ENCODE measurements at places on chromosomes 1 and 21.

DNA sequence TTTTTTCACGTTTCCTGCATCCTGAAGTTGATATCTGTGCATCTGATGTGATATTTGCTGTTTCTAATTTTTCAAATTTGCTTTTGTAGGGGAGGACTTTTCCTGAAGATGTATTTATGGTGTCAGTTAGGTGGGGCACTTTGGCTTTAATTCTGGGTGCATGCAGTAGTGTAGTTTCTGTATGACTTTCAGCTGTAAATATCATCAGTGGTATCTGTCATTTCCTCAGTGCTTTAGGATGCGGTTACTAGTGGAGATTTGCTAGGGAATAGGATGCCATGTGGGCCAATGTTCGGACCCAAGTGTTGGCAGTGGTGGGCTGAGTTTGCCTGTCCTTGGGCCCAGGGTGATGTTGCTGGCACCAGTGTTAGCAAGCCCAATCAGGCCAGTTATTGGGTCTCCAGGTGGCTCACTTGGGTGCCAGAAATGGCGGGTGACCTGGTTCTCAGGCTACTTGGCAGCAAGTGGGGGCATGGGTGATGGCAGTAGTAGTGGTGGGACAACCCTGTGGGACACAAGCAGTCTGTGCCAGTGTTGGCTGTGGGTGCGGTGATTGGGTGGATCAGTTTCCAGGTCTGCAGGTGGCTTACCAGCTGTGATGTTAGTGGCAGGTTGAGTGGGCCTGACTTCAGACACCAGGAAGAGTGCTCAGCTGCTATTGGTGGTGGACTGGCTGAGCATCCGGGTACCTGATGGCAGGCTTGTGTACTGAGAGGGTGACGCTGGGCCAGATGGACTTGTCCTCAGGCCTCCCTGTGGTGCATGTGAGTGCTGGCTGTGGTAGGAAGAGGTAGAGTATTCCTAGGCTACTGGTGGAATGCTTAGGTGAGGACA lies 24.4 kb downstream of the CD55 start:
- no peak for DNase-seq

DNA sequence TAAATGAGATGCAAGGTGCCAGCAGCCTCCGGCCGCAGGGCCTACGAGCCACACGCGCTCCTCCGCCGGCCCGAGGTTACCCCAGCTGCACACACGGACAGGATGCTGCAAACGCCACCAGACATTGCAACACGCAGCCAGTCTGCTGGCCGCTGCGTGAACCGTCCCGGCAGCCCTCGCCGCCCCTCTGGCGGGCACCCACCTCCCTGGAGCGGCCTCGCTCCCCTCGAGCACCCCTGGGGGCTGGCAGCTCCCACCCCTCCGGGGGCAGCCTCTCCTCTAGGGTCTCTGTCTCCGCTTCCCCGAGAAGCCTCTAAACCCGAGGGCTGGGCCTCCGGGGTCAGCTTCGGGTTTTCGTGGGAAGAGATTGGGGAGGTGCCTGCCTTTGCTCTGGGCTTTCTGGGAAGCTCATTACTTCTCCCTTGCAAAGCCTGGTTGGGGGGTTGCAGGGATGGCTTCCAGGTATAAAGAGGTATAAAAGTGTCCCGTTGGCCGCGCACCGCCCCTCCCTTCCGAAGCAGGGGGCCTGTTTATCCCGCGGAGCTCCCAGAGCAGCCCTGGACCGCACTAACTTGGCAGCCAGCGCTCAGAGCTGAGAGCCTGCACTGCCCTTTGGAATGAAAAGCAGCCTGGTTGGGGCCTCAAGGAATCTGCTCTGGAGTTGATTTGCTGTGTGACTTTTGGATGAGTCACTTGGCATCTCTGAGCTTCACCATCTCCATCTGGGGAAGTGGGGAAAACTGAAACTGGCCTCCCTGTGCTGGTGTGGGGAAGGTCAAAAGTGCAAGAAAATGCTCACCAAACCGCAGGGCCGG lies 21.8 kb downstream of the DHRS3 start:
- no peak for DNase-seq

DNA sequence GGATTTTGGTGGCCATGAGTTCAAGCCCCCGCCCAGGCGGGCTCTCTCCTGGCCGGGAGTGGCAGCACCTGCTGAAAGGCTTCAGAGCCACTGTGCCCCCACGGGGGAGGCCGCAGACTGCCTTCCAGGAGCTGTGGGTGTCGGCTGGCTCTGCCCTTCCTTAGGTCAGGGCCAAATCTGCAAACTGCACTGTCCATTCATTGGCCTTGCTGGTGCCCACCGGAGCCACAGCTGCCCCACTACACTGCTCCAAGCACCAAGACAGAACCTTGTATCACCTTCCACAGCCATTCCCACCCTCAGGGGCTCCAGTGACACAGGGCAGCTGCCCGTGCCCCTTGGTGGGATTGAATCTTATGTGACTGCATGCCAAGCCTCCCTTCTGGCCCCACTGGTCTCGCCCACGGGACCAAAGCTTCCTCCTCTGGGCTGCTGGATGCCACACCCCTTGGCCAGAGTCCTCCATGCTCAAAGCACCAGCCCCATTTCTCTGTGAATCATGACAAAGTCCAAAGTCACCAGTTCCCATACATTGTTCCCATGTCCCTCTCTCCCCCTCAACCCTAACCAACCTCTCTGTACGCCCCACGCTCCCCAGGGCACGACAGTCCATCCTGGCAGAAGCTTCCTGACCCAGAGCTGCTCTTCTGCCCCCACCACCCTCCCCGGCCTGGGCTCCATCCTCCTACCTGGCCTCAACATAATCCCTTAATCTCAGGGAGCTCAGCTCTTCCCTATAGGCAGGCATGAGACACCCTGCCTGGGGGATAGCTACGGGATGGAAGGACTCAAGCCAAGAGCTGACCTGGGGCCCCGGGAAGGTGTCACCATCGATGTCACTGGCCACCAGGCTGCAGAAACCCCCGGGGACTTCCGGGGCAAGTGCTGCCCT lies 20.9 kb upstream of the GPR153 start:
- DNase-seq = no peak

DNA sequence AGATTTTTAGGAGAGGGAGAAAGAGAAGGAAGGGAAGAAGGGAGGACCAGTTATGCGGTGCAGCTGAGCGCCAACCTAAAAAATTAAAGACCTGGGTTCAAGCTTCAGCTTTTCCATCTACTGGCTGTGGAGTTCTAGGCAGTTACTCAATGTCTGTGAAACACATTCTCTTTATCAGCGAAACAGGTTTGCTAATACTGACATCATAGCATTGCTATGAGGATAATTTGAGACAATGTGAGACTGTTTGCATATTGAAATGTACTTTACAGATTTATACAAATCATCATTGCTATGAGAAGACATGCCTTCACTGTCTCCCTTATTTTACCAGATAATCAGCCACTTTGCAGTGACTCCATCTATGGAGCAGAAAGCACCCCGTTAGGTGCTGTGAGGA lies 222.9 kb upstream of the SGIP1 start:
- DNase-seq = no peak

- no peak for DNase-seq
Observed at GRCh38 chr21:17554679-17555465, 42.0 kb downstream of the CXADR start.

GRCh38 chr1:98749152-98749756 lies 87.7 kb downstream of the SNX7 start:
- no peak for DNase-seq

DNA sequence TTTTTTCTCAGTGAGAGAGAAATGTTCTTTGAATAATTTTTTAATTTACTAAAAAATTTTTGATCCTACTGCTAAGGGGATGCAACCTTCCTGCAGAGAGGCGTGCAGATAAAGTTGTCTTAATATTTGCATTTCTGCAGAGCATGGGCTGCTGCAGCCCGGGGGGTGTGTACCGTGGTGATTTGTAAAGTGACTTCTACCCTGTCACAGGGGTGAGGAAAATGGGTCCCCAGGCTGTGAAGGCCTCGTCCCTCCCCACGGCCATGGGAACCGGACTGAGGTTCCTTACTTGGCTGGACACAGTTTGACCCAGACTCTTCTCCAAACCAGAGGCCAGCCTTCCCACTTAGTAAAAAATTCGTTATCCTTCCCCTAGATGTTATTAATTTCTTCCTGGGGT lies 9.5 kb upstream of the C1orf174 start:
- DNase-seq = no peak

GRCh38 chr1:41503538-41504113 lies 19.1 kb upstream of the EDN2 start:
- no peak for DNase-seq

DNA sequence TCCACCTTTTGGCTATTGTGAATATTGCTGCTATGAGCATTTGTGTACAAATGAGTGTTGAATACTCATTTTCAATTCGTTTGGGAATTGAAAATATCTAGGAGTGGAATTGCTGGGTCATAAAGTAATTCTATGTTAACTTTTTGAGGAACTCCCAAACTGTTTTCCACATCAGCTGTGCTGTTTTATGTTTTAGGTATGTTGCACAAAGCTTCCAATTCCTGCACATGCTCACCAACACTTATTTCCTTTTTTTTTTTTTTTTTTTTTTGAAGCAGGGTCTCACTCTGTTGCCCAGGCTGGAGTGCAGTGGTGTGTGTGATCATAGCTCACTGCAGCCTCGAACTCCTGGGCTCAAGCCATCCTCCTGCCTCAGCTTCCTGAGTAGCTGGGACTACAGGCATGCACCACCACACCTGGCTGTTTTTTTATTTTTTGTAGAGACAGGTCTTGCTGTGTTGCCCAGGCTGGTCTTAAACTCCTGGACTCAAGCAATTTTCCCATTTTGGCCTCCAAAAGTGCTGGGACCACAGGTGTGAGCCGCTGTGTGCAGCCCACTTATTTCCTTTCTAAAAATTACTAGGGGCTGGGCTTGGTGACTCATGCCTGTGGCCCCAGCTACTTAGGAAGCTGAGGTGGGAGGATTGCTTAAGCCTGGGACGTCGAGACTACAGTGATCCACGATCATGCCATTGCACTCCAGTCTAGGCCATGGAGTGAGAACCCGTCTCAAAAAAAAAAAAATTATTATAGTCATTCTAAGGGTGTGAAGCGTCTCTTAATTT lies 33.4 kb downstream of the TMCC2 start:
- DNase-seq = no peak

GRCh38 chr21:45388011-45388521 lies 16.9 kb upstream of the COL18A1 start:
- DNase-seq = no peak

- no peak for DNase-seq
Observed at GRCh38 chr1:218573925-218574324, 228.8 kb downstream of the TGFB2 start.

GRCh38 chr1:60988891-60989290 lies 93.5 kb upstream of the NFIA start:
- DNase-seq = no peak

DNA sequence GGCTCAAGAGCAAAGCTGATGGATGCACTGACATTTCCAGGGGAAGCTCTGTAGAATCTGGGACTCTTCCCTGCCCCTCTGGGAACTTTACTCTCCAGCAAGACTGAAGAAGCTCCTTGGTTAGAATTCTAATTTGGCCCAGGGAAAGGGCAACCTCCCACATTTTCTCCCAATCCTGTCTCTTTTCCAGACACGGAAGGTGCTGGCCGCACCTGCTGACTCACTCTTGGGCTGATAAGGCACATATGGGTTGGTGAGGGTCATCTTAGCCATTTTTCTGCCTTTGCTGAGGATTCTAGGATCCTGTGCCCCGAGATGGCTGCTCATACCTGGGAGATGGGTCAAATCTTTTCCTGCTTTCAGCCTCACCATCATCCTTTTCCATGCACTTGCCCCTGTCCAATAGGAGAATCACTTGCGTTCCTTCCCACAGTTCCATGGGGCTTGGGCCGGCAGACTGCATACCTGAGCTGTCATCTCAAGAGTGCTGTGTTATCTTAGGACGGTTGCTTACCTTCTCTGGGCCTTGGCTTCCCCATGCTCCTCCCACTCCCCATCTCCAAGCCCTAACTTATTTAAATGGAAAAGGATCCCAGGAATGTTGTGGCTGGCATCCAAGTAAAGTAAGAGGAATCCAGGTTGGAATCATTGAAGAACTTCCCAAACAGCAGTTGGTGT lies 1.3 kb downstream of the TINAGL1 start:
- DNase-seq = no peak

- DNase-seq = no peak
Observed at GRCh38 chr1:80542231-80542630, 1258.5 kb upstream of the ADGRL2 start.

DNA sequence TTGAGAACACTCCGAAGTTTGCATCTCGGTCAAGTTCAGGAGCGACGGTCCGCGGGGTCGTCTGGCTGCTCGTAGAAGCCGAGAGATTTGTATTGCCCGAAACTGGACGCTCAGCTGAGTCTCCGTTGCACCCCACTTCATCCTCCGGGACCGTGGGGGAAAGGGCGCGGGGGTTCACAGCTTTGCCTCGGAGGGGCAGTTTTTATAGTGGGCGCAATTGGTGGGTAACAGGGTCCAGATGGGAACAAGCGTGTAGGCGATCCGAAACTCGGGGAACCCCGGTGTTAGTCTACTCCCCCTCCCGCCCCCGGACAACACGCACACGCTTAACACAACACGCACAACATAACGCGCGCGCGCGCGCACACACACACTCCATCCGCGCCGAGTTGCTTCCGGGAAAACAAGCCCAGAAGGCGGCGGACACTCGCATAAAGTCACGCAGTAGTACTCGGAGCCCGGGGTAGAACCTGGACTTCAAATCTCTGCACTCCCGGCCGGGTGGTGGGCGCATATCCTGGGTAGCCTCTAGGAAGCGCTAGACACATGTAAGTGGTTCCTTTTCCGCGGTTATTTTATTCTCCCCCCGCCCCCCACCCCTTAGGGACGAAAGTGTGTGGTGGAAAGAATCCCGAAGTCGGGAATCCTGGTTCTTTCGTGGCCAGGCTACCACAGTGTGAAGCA lies 1.1 kb upstream of the JUN start:
- peak; percentile 54 for DNase-seq

GRCh38 chr1:82515650-82516049 lies 714.9 kb downstream of the ADGRL2 start:
- no peak for DNase-seq

DNA sequence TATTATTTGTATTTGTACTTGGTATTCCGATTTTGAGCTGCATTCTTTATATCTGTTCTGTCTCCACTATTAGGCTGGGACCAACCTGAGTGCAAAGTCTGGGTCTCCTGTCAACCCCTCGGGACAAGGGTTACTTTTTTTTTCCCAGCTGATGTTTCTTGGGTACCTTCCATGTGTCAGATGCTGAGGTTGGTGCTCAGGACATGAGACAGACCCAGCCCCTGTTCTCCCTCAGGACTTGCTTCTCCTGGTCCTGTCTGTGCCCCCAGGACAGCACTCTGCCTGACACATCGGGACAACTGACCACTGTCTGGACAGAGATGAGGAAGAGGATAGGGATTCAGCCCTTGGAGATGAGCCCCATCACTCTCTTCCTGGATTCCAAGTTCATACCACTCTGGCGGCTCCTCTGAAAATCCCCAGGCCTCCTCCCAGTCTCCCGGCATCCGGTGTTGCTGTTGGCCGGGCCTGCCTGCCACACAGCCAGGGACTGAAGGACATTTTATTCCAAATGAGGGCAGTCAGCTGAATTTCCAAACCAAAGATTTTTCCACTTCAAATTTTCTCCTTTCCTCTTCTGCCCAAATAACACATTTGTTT lies 55.6 kb upstream of the FMOD start:
- DNase-seq = no peak

- no peak for DNase-seq
Observed at GRCh38 chr1:8302081-8302956, 15.6 kb upstream of the SLC45A1 start.

GRCh38 chr1:239733995-239734394 lies 347.6 kb downstream of the CHRM3 start:
- no peak for DNase-seq
